ENCODE measurements at places on chromosomes 7 and 10.

GRCh38 chr10:124963866-124964720 lies 22.2 kb downstream of the ZRANB1 start:
- DNase-seq = no peak

GRCh38 chr7:15837306-15837950 lies 150.9 kb upstream of the MEOX2 start:
- DNase-seq = peak; percentile 29

DNA sequence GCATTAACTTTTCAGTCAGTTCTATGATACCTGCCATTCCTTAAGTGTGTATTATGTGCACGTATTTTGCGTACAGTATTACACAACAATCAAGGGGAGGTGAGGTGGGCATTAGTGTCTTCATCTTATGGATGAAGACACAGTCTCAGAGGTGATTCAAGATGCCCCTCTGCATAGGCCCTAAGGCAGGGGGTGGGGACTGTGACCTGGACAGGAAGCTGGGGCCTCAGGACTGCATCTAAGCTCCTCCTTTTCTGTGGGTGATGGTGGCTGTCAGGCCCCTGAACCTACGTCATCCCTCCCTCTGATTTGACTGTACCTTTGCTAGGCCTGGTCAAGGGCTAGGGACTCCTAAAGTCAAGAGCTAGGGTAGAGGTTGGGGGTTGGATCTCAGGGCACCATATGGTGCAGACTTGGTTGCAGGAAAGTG lies 38.9 kb downstream of the HK1 start:
- DNase-seq = no peak

DNA sequence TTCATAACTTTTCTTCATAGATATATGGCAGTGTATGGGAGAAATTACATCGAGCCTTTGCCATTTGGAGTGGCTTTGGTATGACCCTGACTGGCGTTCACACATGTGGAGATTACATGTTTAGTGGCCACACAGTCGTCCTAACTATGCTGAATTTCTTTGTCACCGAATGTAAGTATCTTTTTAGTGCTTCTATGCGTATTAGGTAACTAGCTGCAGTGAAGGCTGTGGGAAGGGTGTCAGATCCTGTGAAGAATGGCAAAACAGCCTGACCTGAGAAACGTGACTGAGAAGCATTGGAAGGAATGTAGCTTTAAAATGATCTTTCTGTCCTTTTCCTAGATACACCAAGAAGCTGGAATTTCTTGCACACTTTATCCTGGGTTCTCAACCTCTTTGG lies 34.5 kb upstream of the VDAC2 start:
- no peak for DNase-seq

GRCh38 chr7:5523052-5523711 lies 99.5 kb upstream of the TNRC18 start:
- peak; percentile 78 for DNase-seq

DNA sequence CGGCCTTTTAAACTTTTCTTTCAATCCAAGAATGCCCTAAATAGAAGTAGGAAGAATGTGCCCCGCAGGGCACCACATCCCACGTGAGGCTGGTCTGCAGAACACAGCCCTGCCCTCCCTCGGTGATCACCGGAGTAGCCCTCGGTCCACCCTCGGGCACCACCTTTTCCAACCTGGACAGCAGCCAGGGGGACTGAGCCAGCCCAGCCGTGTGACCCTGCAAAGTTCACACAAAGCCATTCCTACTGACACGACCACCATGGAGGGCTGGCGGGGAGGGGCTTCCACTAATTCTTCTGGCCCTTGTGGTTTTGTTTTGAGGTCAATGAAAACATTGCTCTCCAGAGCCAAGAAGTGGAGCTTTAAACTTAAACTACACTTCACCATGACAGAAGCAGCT lies 132.2 kb downstream of the TCERG1L start:
- DNase-seq = no peak

DNA sequence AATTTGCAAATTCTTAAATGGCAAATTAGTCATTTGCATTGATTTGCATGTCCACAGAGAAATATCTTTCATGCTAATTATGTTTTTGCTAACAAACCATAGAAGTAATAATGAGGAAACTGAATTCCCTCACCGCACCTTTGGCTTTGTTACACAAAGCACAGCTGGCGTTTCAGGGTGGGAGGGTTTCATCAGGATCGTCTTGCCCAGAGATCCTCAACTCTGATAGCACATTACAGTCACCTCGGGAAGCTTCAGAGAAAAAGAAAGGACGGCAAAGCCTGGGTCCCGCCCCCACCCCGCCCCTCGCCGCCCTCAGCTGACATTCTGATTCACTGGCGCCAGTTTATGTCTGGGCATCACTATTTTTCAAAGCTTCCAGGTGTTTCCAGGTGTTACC lies 119.4 kb downstream of the PTPRN2 start:
- DNase-seq = no peak

DNA sequence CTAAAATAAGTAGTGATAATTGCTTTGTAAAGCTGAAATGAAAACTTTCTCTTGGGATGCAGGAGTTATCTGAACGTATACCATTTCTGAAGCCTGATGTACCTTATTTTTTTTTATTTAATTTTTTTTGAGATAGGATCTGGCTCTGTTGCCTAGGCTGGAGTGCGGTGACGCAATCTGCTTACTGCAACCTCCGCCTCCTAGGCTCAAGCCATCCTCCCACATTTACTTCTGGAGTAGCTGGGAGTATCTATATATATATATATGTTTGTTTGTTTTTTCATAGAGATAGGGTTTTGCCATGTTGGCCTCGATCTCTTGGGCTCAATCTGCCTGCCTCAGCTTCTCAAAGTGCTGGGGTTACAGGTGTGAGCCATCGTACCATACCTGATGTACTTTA lies 2.4 kb downstream of the PMPCB start:
- DNase-seq = no peak

DNA sequence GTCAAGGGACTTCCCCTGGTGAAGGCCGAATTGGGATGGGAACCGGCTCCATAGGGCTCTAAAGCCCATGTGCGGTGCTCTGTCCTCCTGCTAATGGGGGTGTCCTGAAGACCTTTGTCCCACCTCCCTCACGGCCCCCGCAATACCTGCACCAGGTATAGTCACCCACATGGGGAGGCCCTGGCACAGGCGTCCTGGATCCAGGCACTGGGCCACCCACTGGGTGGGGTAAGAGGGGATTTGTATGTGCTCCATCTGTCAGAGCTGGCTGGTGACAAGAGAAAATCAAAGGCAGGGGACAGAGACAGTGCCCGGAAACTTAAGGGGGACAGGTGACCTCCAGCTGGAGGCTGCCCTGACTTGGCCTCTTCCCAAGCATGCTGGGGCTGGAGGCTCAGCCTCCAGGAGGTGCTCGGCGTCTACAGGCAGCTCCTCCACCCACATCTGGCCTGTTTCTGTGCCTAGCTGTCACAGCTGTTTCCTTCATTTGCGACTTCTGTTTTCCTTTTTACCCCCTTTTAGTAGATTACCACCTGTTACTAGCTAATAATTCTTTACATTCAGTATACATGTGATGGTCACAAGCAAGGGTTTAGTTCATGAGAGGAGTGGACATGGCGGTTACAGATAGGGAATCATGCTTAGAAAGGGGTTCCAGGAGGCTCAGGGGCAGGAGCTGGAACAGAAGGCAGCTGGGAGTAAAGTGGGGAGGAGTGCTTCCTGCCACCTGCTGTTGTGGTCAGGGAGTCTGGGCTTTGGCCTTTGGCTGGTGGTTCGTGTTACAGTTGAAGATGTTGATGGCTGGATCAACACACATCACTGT lies 2.3 kb upstream of the CUZD1 start:
- DNase-seq = no peak

DNA sequence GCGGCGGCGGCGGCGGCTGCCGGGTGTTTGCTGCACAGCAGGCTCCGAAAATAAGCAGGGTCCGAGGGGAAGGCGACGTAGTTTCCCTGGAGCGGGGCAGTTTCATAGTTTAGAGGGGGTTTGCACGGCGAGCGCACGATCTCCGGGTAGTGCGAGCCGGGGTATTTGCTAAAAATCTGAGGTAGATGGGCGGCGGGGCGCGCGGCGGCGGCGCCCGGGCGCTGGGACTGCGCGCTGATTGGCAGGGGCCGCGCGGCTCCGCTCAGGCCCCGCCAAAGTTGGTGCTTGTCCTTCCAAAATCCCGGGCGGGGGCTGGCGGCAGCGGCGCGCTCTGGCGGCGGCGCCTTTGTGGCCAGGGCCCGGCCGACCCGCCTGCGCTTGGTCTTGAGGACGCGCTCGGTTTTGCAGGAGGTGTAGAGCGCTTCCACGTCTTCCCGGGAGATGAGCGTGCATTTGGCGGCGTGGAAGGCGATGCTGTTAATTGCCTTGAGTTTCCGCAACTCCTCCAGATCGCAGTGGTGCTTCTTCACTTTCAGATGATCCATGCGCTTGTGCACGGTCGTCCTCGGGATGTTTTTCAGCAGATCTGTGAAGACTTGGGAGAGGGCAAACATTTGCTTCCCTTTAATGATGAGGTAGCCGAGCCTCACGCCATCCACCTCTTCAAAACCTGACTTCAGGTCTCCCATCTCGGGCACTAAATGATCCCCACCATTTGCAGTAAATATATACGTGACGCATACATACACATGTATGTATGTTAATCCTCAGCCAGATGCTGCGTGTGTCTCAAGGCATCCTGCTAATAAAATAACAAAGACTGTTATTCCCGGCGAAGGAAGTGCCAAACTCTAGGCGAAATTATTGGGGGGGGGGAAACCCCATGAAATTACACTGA lies 8.1 kb downstream of the SKIDA1 start:
- DNase-seq = peak; percentile 68

GRCh38 chr7:23315366-23315765 lies 16.2 kb downstream of the MALSU1 start:
- DNase-seq = no peak

- no peak for DNase-seq
Observed at GRCh38 chr7:20193873-20194272, 23.3 kb downstream of the MACC1 start.

DNA sequence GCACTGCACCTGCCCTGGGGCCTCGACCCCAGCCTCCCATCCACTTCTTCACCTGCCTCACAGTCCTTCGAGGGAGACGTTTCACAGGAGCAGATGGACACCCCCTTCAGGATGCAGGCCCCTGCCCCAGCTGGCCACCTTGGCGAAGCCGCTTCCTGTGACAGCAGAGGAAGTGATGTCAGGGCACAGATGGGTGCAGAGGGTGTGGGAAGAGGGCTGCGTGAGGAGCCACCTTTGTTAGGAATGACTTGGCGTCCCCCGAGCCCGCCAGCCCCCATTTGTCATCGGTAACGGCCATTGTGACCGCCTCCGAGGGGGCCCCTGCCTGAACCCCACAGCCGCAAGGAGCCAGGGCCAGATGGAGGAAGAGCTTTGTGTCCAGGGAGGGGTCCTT lies 47.4 kb upstream of the SLC29A3 start:
- no peak for DNase-seq

DNA sequence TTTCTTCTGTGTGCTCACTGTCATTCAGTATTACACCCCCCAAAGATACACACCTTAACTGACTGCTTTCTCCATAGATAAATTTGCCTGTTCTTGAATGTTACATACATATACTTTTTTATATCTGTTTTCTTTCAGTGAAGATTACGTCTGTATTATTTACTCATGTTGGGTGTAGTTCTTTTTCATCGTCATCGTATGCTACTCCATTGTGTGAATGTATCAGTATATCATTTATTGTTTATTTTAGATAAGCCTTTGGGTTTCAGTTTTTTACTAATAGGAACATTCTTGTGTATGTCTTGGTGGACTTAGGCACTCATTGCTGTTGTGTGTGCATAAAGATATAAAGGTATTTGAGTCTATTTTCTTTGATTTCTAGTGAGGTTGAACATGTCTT lies 64.4 kb downstream of the SEPTIN7 start:
- DNase-seq = no peak

DNA sequence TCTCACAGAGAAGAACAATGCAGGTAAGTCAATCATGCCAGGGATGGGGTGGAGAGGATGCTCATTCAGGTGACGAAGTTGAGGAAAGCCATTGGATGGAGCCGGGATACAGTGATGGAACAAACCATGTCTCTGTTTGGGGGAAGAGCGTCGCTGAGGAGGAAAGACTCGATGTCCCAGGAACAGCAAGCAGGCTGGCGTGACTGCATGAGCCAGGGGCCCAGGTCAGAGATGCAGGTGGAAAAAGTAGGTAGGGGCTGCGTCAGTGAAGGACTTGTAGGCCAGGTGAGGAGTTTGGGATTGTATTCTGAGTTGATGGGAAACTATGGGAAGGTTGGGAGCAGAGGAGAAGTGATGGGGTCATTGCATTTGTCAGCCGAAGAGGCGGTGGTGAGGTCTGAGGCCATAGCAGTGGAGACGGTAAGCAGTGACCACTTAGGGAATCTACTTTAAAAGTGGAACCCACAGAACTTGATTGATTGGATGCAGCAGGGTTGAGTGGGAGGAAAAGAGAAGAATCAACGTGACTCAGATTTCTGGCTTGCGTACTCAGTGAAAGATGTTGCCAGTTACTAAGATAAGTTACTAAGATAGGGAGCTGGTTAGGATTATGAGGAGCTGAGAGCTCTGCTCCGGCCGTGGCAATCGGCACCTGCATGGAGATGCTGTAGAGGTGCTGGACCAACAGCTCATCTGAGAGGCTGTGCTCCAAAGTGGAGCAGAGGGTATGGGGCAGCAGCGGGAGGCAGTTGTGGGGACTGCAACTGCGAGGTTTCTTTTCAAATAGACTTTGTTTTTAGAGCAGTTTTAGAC lies 12.5 kb upstream of the IL2RA start:
- DNase-seq = peak; percentile 37

DNA sequence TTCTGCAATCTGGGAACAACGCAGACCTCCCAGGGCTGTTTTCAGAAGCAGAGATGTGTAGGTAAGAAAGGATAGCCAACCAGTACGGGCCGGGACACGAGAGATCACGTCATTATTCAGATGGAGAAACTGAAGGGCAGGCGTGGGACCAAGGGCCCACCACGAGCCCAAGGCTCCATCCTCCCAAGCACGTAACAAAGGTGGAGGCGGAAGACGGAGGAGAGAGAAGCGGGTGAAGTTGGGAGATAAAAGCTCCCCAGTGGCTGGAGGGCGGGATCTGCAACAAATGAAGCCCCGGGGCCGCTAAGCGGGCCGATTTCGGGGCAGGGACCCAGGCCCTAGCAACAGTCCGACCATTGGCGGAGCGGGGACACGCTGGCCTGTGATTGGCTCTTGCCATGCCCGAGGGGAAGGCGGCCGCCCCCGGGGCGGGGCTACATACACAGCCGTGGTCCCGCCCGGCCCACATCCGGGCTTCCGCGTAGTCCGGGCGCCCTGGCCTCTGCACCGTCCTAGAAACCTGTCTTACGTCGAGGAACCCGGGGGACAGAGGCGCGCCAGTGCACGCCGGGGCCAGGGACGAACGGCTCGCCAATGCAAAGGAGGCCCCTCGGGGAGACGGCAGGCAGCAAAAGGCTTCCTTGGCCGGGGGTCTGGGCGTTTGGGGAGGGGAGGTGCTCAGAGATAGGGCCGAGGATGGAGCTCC lies 15.5 kb downstream of the HSPB1 start:
- peak; percentile 96 for DNase-seq

DNA sequence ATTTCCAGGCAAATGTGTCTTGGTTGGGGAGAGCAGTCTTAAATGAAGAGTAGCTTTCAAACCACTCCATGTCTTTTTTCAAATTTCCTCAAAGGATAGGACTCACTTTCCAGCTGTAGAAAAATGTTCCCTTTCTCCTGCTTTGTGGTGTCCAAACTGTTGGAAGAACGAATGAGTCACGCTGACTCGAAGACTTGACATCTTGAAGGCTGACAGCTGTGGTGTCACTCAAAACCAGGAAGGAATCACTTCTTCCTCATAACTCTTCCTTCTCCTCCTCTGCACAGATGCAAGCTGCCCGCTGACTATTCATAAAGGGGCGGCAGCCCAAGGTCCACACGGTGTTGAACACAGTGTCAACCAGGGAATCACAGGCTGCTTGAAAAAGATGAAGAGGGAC lies 19.2 kb downstream of the PLA2G12B start:
- peak; percentile 44 for DNase-seq
